ENCODE measurements at places on chromosomes 2 and 18. TPM values are rescaled to one million over a fixed set of nuclear protein-coding genes. Genes with fewer than 3 reads are reported as not detected.
A peak's percentile ranks its signal among the peaks of the same experiment; 100 is the strongest.

DNA sequence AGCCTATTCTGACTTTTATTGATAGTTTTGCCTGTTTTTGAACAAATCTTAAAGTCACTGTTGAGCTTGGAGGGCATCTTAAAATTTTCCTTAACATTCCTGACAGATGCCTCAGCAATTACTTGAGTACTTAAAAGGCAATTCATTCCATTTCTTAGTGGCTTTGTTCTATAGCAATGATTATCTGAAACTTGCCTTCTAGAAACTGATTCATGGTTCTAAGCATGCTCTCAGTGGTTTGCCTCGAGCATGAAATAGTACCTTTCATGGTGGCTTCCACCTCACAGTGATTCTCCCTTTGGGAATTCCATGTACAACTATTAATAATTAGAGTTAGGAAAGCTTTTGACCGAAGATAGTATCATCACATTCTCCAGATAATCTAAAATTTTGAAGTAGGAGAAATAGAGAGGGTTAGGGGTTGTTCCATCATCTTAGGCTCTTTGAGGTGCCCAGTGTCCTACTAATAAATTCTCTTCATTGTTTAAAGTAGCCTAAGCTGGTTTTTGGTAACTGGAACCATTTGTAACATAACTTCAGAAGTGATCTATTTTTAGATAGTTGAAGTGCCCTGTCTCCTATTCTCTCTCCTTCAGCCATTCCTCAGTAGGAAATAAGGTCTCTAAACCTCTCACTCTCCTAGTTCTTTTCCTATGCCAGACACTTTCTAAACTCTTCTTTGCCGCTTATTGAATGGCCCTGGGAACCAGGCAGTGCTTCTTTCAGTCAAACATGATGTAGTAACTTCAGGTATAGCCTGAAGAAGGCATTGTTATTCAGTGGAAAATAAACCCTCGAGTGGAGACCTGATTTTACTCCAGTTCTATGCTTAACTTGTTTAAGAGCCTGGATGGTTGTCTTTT is 156.1 kb downstream of the HAUS1 start:
- DNase-seq, result peak; percentile 72

AQP12A gene
- not detected for total RNA-seq

PCARE gene
- total RNA-seq, result under 0.01 TPM

GRCh38 chr2:234382131-234382530 is 114.8 kb downstream of the ARL4C start:
- no peak for DNase-seq

OSGEPL1 gene
- 14.3 TPM for total RNA-seq

KYNU gene
- total RNA-seq, result 1.3 TPM

LYPD6B gene
- total RNA-seq, result not detected

- DNase-seq, result no peak
Measured at GRCh38 chr18:13217971-13218367, 591 bp upstream of the LDLRAD4 start.

DNA sequence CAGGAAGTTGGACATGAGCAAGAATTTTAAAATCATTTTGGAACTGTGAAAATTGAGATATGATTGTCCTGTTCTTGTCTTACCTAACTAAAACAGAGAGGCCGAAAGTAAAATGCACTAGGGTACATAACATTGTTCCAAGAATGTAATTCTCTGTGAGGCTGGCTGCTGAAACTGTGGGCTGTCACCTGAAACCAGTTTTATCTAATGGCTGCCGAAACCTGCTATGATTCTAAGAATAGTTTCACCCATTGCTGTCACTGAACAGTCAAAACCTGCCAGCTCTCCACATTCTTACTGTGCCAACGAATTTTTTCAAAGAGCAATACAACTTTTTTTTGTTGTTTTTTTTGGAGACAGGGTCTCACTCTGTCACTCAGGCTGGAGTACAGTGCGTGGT is 119.3 kb upstream of the ZSWIM2 start:
- DNase-seq, result no peak

- DNase-seq, result no peak
Measured at GRCh38 chr2:230000118-230000841, 68.4 kb downstream of the SLC16A14 start.

DNA sequence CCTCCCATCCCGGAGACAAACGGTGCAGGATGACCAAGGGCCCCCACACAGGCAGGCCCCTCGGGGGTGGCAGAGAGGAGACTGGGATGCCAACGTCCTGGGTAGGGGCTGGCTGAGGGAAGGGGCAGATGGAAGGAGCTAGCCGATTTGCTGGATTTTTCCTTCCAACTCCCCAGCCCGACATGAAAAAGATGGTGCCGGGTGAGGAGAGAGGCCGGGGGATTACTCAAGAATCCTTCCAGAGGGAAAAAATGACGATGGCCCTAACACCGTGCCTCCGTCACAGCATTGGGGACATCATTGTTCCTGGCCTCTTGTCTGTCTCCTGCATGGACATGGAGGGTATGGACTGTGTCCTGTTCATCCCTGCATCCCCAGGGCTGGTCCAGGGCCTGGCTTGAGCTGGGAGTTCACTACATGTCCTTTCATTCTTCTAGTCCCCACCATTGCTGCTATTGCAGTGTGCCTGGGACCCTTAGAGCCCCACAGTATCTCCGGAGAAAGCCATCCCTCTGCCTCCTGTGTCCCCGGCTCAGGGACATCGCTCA is 217.7 kb downstream of the TNS1 start:
- no peak for DNase-seq

- no peak for DNase-seq
Measured at GRCh38 chr2:119156105-119156890, 2.3 kb downstream of the C1QL2 start.

VIT gene
- 2.0 TPM for total RNA-seq

GRCh38 chr2:34447097-34447496 is 848.0 kb upstream of the FAM98A start:
- no peak for DNase-seq

DNA sequence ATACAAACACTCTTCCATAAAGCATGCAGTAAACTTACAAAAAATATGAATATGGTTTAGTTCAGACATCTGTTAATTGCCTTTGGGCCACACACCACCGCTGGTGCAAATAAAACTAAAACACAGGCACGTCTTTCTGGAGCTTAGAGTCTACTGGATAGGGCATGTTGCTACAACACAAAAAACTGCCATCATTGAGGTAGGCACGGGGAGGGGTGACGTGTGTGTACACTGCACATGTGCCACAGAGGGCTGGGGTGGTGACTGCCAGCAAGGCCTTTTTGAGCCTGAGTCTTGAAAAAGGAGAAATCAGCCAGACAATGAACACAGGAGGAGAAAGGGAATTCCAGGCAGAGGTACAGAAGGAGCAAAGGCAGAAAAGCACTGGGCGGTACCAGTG is 5.1 kb downstream of the SERPINE2 start:
- peak; percentile 3 for DNase-seq

DNA sequence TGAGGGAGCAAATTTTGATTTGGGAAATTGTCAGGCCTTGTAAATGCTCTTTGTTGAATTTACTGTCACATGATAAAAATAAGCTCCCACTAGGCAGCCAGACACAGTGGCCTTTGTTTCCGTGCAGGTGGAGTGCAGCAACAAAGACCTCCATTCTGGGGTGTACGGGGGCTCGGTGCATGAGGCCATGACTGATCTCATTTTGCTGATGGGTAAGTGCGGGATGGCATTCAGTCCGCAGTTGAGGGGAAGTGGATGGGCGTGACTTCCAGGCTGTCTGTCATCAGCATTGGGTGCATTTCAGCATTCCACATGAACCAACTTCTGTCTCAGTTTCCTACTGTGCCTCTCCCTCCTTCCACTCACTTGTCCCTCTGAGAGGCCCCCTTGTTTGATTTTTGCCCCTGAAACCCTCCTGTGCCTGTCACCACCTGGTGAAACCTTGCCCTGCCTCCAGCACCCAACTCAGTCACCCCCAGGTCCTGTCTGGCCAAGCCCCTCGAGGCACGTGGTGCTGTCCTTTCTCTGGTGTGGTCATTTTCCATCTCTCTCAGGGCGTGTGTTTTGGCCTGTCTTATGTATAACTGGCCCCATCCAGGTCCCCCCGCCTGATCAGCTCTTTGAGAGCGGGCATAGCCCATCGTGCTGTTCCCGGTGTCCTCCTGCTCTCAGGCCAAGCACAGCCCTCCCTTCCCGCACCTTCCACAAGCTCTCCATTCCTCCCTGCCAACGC is 16.3 kb downstream of the CNDP2 start:
- no peak for DNase-seq

- DNase-seq, result no peak
Measured at GRCh38 chr2:128384446-128384845, 65.8 kb upstream of the HS6ST1 start.

DNA sequence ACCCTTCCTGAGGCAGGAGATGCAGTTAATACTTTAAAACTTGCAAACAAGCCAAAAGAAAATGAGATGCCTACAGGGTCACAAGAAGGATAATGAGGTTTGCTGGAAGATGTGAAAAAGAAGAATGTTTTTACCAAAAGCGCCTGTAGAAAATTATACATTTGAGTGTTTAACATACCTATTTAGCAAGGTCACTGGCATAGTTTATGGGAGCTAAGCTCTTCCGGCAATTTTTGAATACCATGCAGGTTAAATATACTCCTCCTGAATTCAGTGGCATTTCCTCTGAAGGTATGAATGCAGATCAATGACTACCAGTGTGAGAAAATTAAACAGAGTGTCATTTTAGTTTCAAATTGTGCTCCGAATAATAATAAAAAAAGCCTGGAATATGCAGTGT is 21.2 kb upstream of the MAP3K20 start:
- DNase-seq, result no peak

- DNase-seq, result peak; percentile 97
Measured at GRCh38 chr2:189350540-189351209, 90.6 kb upstream of the WDR75 start.

DNA sequence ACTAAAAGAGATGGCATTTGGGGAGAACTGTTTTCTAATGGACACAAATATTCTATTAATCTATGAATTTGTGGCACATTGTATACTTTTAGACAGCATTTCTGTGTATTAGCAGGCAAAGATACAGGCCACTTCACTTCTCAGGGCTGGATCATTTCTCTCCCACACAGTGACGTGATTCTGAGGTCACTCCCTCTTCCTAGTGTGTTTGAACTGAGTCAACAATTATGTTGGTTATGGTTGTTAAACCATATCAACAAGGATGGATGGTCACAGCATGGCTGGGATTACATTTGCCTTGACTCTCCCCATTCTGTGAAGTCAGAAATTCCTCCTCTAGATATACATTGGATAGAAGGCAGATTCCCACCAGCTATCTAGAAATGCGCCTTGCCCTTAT is 11.6 kb downstream of the NOSTRIN start:
- DNase-seq, result no peak

DNA sequence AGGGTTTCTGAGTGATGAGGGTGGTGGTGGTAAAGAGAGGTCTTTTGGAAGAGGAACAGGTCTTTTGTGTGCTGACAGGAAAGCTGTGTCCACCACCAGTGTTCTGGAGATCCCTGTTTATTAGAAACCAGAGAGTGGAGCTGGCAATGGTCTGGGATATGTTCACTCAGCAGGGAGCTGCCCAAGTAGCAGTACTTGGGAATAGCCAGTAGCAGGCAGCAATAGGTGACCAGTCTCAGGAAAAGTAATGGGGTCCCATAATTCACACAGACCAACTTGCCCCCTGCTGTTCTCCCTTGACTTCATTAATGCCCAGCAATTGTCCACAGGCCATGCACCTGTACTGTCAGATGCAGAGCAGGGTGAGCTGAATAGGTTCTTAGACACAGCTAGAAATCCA is 1.8 kb downstream of the TSPYL6 start:
- no peak for DNase-seq

- peak; percentile 41 for DNase-seq
Measured at GRCh38 chr2:176729706-176730569, 460.7 kb downstream of the MTX2 start.

DNA sequence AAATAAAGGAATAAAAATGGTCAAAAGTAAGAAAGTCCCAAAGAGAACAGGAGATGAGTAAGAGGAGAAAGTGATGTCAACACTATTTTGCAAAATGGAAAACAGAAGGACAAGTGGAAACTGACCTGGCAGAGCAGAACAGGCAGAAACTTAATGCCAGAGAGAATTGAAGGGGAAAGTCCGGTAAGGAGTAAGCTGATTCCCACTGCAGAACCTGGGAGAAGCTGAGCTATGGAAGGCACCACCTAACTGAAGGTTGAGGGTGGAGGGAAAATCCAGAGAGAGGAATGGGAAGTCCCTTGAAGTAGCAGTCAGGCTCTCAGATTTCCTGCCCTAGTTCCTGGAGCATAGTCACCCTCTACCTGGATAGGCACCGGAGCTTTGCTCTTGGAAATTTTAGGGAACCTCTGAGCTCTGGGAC is 59.8 kb downstream of the MOGAT1 start:
- DNase-seq, result no peak
